Stimulated activated CD4-positive, alpha-beta T cell treated with anti-CD3 and anti-CD28 coated beads, TNF-alpha, amount 100 ng/mL, for 4 hours (primary cell): ENCODE measurements at places on chromosomes 2 and 18.

GRCh38 chr18:75471850-75472249, 44.3 kb upstream of the SMIM21 start:
- DNase-seq, result no peak

DNA sequence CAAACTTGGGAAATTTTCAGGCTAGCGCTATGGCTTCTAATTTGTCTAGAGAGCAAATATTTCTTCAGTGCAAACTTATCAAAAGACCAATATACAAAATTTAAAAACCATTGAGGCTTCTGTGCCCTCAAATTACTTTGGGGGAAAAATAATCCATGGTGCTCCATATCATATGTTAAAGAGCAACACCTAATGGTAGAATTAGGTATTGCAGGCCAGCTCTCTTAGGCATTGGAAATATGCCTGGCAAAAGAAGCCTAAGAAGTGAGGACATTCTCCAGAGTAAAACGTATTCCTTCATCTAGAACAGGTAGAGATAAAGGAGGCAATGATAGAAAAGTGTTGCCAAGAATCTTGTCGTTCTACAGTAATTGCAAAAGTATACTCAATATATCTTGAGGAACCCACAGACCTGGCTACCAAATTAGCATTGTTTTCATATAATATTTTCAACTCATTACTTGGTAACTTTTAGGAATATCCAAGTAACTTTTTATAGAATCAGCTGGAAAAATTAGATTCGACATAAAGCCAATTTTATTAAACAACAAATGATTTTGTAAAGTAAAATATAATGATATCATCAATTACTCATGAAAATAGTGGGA, 401.1 kb downstream of the BCL11A start:
- DNase-seq, result no peak

DNA sequence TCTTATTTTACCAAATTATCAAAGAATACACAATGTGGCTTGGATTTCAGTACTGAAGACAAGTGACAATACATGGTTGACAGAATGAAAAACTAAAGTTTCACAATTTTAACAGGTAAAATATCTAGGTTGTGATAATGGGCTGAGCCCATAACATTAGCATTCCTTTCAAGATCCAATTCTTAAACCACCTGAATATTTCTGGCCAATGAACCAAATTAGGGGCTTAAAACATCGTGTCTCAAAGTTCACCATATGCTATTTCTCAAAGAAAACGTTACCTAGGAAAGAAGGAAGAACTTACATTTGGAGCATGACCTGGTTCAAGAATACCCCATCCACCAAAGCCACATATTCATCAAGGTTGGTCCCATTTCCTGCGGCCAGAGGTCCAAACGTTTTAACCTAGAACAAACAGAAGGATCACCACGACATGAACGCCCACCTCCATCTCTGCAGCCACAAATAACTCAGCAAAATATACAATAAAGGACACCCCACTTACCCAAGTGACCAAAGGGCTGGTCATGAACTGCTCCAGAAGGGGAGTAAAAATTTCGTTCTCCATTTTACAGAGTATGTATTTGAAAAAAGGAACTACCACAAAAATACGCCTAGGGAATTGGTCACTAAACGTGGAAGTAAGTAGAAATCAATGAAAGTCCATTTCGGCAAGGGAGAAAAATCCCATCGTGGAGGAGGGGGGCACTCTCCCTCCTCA, 984 bp downstream of the CCDC88A start:
- no peak for DNase-seq

GRCh38 chr18:73679941-73680712, 467.5 kb downstream of the FBXO15 start:
- DNase-seq, result no peak

- DNase-seq, result no peak
Measured at GRCh38 chr2:174438146-174438886, 42.8 kb downstream of the SCRN3 start.

GRCh38 chr18:3998698-3999333, 456.3 kb downstream of the DLGAP1 start:
- DNase-seq, result no peak

GRCh38 chr2:124480958-124481357, 455.9 kb downstream of the CNTNAP5 start:
- DNase-seq, result no peak

GRCh38 chr2:55782528-55783173, 89.0 kb upstream of the PNPT1 start:
- no peak for DNase-seq

GRCh38 chr2:151176661-151177060, 85.0 kb downstream of the RBM43 start:
- DNase-seq, result no peak

DNA sequence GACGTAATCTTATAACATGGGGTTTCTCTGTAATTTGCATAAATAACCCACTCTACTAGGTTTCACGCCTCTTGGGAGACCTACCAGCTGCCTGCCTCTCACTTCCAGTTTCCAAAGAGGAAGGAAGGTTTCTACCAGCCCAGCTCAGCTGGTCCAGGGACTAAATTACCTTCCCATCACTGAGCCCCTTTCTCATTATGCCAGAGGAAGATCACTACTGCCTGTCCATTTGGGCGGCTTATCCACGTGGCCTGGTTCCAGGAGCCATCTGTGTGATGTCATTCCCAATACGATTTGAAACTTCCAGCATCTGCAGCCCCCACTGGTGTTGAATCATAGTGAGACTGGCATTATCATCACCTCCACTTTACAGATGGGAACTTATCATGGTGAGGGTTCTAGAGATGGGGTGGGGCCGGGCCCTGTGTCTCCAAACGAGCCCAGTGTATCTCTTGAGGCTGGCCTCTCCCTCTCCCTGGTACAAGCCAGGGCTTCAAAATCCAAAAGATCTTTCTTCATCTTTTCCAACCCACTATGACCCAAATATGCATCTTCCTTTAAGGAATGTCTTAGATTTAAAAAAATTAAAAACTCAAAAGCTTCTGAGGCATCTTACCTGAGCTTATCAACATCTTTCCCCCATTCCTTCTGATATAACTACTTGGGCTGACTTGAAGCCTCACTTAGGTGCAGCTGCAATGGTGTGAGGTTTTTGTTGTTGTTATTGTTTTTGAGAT, 140.8 kb downstream of the DDX1 start:
- DNase-seq, result no peak

DNA sequence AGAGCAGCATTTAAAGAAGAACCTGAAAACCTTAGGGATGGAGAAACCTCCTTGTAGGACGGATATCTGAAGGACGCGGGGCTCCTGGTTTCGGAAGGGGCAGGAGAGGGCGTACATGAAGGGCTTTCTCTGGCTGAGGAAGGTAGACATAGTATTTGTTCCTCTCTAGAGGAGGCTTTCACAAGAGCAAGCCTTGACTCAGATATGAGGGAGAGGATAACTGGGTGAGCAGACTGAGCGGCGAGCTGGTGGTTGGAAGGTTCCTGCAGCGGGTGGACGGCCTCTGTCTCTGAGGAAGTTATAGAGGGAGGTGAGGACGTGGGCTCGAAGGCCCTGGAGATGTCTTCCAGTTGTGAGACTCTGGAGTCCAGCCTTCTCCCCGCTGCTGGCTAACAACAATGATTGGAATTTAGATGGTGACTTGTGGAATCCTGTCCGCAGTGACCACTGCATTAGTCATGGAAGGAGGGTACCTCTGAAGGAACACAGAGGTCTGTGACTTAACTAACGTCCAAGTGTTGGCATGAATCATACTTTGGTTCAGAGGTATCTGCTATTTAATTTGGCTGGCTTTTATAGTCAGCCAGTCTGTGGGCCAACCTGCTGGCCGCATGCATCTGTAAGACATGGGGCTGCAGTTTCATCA, 80.9 kb downstream of the ASAP2 start:
- no peak for DNase-seq

DNA sequence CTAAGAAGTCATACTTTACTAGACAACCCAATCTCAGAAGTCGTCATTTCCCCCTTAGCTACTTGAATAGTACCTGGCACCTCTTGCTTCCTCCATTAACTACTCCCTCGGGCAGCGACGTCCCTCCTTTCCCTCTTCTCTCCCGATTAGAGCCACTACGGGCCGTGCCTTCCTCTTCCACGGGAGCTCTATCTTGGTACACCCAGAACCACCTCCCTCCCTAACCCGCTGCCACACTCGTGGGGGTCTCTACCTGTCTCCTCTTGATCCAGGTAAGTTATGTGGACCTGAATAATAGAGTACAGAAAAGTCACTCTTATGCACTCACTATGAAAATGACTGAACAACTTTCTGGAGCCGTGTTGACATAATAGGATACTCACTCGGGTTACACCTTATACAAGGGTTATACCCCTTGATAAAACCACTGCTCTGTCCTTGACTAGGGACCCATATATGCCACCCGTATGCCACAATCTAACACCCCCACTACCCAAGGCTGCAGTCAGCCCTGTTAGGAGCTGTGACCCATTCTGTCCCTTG, 595 bp upstream of the HDHD2 start:
- no peak for DNase-seq

GRCh38 chr2:95063086-95063958, 37.8 kb downstream of the MAL start:
- DNase-seq, result no peak

- no peak for DNase-seq
Measured at GRCh38 chr2:156343940-156344301, 11.4 kb upstream of the NR4A2 start.

GRCh38 chr2:20623741-20624155, 27.1 kb downstream of the HS1BP3 start:
- no peak for DNase-seq

GRCh38 chr2:134647607-134648256, 71.1 kb downstream of the TMEM163 start:
- DNase-seq, result no peak

DNA sequence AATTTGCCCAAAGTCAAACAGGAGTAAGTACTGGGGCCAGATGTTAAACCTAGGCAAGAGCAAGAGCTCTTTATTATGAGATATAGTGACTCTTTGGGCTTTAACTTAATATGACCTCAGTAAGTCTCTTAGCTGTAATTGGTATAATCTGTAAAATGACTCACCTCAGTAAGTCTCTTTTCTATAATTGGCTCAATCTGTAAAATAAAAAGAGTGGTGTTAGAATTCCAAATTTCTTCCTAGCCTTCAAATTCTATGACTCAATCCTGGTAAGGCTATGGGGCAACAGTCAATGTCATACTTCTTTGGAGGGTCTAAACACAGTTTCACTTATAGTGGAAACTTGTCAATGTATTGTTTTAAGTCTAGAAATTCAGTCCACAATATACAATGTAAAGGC, 1608.9 kb upstream of the PIK3C3 start:
- DNase-seq, result no peak

DNA sequence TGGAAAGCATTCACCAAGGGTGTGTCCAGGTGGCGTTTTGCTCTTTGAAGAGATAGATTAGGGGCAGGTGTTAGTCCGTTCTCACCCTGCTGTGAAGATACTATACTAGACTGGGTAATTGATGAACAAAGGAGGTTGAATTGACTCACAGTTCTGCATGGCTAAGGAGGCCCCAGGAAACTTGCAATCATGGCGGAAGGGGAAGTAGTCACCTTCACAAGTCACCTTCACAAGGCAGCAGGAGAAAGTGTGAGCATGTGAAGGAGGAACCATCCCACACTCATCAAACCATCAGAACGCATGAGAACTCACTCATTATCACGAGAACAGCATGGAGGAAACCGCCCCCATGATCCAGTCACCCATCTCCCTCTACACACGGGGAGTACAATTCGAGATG, 135.7 kb upstream of the NFATC1 start:
- DNase-seq, result no peak

- no peak for DNase-seq
Measured at GRCh38 chr2:211027976-211028375, 471.6 kb downstream of the CPS1 start.

DNA sequence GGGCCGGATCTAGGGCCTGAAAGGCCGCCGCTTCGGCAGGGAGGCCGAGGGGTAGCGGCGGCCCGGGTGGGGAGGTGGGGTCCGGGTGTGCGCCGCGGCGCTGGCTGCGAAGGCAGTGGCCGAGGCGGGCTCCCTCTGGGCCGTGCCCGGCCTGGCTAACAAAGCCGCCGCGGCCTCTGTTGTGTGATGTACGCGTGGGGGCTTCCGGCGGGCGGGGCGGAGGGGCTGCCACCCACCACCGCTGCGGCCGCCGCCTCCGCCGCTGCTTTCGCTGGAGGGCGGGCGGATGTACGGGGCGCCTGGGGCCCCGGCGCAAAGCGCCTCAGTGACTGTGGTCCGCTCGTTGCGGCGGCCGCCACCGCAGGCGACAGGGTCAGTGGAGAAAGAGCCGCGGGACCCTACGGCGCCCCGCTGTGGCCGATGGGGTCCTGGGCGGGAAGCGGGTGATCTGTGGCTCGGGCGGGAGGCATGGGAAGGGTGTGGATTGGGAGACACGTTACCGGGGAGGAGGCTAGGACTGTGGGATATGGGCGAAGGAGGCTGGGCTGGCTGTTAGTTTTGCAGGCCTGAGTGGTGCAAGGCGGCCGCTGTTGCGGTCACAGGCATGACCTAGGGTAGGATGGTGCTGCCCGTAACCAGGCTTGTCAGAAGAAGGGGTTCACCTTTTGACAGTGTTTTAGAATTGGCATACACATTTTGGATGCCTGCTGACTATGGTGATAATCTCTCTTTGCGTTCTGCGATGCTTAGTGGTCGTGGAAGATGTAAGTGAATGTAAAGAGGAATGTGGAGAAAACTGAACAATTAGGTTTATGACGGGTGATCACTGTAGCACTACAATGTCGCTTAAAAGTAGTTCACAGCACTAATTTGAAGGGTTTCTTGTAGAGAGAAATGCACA, 662 bp downstream of the BZW1 start:
- DNase-seq, result peak; percentile 51
